CD4-positive, alpha-beta T cell (primary cell): ENCODE measurements at places on chromosomes 1 and 21. TPM values are rescaled to one million over a fixed set of nuclear protein-coding genes. Genes with fewer than 3 reads are reported as not detected.

C1orf185 gene
- not detected for total RNA-seq

FCRL4 gene
- total RNA-seq = not detected

MAP10 gene
- total RNA-seq = 0.99 TPM

APOBEC4 gene
- total RNA-seq = not detected

DMRTA2 gene
- not detected for total RNA-seq

POFUT2 gene
- 56.6 TPM for total RNA-seq

KDF1 gene
- 0.95 TPM for total RNA-seq

PTPRF gene
- 0.14 TPM for total RNA-seq

DNA sequence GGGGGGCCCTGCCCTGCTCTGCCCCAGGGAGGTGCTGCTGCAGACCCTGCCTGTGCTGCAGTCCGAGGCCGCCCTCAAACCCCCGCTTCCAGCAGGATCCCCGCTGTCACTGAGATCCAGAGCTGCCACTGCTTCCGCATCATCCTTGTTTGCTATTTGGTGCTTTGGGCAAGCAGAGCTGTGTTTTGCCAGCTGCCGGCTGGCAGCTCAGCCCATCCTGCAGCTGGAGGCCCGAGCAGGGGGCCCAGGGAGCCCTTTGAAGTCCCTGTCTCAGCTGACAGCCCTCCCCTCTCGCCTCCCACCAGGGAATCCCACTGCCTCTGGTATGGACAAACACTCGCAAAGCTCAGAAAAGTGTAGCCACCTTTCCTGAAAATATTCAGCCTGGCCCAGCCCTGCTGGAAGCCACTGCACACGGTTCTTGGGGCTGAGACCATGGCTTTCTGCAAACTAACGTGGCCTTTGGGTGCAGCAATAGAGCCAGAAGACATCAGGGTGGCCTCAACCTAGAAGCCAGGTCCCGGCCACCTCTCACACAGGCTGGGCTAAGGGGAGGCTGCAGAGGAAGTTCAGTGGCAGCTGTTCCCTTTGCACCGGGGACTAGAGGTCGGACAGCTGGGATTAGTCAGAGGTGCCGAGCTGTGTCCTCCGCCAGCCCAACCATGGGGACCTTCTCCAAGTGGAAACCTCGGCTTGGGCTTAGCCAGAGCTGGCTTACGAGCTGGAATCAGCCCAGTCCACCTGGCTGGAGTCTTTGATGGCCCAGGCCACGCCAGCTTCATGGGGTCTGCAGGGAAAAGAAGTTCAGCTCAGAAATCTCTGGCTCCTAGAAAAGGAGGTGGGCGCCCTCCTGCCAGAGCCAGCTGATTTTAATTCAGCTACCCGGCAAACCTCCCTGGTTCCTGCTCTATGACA is 107.1 kb downstream of the SPSB1 start:
- no peak overlapping the region for H3K4me3 ChIP-seq
- H3K27me3 ChIP-seq = no peaks in the 10 kb centered on the region

DNA sequence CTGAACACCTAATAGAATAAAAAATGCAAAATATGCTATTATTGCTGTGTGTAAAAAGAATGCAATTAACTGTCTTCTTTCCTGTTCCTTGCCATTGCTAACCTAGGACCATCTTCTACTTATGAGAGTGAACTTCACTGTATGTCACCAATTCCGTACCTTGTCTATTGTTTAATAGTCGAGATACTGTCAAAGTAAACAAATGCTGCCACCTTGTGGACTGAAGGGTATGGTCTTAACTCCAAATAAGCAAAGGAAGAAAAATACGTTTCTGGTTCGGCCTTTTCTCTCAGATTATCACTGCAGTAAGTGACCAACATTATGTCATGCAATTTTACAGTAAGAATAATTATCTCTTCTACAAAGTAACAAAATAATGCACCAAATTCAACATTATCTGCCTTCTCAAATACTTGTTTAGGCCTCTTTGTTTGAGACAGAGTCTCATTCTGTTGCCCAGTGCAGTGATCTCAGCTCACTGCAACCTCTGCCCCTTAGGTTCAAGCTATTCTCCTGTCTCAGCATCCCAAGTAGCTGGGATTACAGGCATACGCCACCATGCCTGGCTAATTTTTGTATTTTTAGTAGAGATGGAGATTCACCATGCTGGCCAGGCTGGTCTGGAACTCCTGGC is 133.4 kb downstream of the COP1 start:
- no peaks in the 10 kb centered on the region for H3K4me1 ChIP-seq
- peak; percentile 47 for DNase-seq
- no peak overlapping the region for H3K27ac ChIP-seq
- H3K36me3 ChIP-seq = peaks cover 40% of the 10 kb centered on the region

- no peak overlapping the region for H3K27ac ChIP-seq
- DNase-seq = no peak
- H3K36me3 ChIP-seq = no peaks in the 10 kb centered on the region
- no peaks in the 10 kb centered on the region for H3K27me3 ChIP-seq
- H3K4me1 ChIP-seq = no peaks in the 10 kb centered on the region
- no peak overlapping the region for H3K4me3 ChIP-seq
Measured at GRCh38 chr21:17343055-17343454, 169.8 kb upstream of the CXADR start.

GRCh38 chr1:40039245-40039756 is 1.2 kb upstream of the CAP1 start:
- DNase-seq = no peak
- peaks cover 80% of the 10 kb centered on the region for H3K4me1 ChIP-seq

DNA sequence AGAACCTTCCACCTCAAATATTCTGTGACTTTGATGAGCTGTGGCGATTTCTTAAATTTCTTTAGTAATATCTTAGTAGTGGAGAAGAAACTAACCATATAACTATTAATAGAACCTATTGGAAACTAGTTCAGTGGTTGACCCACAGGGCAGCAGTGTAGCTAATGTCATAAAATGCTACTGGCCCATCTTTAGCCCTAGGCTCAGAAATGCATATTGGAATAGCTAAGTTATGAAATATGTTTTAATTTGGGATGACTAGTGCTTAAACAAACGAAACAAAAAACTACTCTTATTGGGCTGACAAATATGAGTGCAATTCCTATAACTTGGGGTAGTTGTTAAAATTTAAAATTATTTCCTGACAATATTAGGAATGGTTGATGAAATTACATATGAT is 20.2 kb downstream of the MACO1 start:
- DNase-seq = no peak
- H3K27me3 ChIP-seq = no peaks in the 10 kb centered on the region
- H3K27ac ChIP-seq = no peak overlapping the region
- H3K4me1 ChIP-seq = no peaks in the 10 kb centered on the region
- H3K36me3 ChIP-seq = peaks cover 38% of the 10 kb centered on the region

DNA sequence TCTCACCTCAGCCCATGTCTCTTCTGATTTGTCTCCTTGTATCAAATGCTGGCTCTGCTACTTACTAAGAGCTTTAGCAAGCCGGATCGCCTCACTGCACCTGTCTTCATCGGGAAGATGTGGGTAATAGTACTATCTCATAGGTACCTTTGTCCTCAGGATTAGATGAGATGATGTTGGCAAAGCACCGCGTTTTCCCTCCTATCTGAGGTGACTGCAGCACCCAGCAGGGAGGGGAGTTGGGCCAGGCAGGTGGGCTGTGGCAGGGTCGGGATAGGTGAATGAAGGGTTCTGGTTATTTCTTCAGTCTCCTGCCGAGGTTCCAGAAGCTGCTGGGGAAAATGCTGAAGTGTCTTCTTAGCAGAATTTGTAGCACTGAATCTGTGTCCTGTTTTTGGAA is 5.2 kb downstream of the OPRD1 start:
- H3K4me3 ChIP-seq = no peak overlapping the region
- no peak overlapping the region for H3K27ac ChIP-seq
- H3K36me3 ChIP-seq = no peaks in the 10 kb centered on the region
- H3K27me3 ChIP-seq = peaks cover 43% of the 10 kb centered on the region
- peaks cover 3% of the 10 kb centered on the region for H3K4me1 ChIP-seq
- DNase-seq = no peak

DNA sequence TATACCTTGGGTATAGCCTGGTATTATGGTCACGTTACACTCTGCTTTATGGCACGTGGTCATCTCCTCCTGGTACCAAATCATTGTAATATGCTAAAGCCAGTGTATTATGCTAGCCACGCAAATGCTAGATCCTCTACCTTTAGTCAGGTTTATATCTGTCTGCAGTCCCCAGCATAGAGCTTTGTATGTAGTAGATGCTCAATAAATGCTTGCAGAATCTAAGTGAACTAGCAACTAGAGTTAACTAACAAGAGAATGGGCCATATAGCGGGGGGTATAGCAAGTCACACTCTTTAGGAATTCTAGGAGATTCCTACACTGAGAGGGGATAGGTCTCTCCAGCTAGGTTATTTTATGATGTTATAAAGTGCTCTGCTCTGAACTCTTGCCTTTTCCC is 3.0 kb downstream of the MOV10 start:
- no peak overlapping the region for H3K4me3 ChIP-seq
- H3K36me3 ChIP-seq = no peaks in the 10 kb centered on the region
- peaks cover 22% of the 10 kb centered on the region for H3K4me1 ChIP-seq
- no peaks in the 10 kb centered on the region for H3K27me3 ChIP-seq

DNA sequence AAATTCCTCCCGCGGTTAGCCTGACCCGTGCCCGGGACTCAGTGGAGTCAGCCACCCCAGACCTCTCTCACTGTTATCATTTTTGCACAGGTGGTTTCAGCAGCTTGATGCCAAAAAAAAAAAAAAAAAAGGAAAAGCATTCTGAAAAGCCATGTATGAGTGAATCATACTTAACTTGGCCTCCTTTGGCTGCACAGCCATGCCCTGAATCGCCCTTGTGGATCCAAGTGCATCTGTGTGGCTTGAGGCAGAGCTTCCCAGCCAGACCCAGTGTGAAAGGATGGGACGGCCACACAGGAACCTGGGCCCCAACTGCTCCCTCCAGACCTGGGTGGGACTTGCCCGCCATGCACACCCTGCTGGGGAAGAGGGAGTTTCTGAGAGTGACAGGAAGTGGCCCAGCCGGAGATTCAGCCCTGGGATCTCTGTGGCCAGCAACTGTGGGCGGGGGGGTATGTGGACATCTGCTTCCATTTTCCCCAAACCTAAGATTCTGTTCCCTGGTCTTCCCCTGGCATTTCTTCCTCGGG is 8.6 kb downstream of the YBEY start:
- H3K27ac ChIP-seq = no peak overlapping the region
- no peaks in the 10 kb centered on the region for H3K27me3 ChIP-seq
- peaks cover 28% of the 10 kb centered on the region for H3K4me1 ChIP-seq
- H3K36me3 ChIP-seq = peaks cover 6% of the 10 kb centered on the region

GRCh38 chr1:59081795-59082194 is 215.1 kb upstream of the FGGY start:
- H3K4me3 ChIP-seq = no peak overlapping the region
- no peak for DNase-seq
- no peaks in the 10 kb centered on the region for H3K27me3 ChIP-seq
- H3K36me3 ChIP-seq = no peaks in the 10 kb centered on the region
- H3K4me1 ChIP-seq = peaks cover 7% of the 10 kb centered on the region

GRCh38 chr1:20339811-20340457 is 49.3 kb downstream of the VWA5B1 start:
- no peaks in the 10 kb centered on the region for H3K36me3 ChIP-seq
- DNase-seq = no peak
- H3K4me3 ChIP-seq = no peak overlapping the region
- H3K27ac ChIP-seq = no peak overlapping the region
- peaks cover 15% of the 10 kb centered on the region for H3K27me3 ChIP-seq
- peaks cover 10% of the 10 kb centered on the region for H3K4me1 ChIP-seq

DNA sequence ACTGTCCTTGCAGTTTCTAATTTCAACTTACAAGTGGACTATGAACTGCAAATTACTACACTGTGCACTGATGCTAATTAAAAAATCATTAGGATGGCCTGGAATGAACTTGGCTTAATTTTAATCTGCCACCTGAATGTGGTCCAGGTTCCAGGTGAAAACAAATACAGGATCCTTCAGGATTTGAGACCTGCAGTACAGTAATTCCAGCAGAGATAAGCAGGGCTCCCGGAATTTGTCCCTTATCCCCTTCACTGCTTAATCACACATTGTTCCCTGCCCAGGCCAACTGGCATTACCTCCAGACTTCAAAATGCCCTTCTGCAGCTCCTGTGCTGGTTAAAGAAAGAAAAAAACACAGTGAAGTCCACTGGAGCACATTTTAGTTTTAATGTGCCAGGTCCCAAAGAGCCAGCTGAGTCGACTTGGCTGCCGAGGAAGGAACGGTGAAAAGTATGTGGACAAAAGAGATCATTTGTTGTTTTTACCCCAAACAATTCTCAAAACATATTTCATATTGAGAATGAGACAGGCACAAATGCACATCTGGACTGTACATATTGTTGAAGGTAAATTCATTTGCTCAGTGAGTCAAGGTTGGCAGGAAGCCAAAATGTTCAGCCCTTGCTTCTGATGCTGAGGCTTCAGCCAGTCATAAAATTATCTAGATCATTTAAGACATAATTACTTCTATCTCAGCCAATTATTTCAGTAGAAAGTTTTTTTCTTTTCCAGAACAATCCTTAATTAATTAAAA is 28.3 kb downstream of the DEGS1 start:
- no peaks in the 10 kb centered on the region for H3K27me3 ChIP-seq
- H3K36me3 ChIP-seq = no peaks in the 10 kb centered on the region
- no peak overlapping the region for H3K4me3 ChIP-seq
- H3K27ac ChIP-seq = no peak overlapping the region

DNA sequence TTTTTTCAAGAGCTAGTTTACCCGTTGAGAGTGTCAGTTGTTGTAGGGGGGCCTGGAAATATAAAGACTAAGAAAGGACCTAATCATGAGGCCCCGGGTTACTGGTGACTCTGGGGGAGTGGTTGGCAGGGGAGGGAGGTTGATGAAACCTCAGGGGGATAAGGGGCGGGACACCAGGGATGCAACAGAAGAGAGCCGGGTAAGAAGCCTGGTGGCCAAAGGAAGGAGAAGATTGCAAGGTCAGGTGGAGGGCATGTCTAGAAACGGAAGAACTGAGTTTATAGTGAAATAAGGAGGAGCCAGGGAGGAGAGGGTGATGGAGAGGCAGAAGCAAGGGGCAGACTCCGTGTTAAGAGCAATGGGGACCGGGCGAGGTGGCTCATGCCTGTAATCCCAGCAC is 12.5 kb upstream of the SPOCD1 start:
- peaks cover 41% of the 10 kb centered on the region for H3K4me1 ChIP-seq
- no peak overlapping the region for H3K4me3 ChIP-seq
- H3K27ac ChIP-seq = no peak overlapping the region
- no peaks in the 10 kb centered on the region for H3K27me3 ChIP-seq
- DNase-seq = no peak
- no peaks in the 10 kb centered on the region for H3K36me3 ChIP-seq

GRCh38 chr1:50308878-50309277 is 114.4 kb downstream of the DMRTA2 start:
- peak; percentile 13 for DNase-seq
- no peak overlapping the region for H3K27ac ChIP-seq
- H3K36me3 ChIP-seq = no peaks in the 10 kb centered on the region

DNA sequence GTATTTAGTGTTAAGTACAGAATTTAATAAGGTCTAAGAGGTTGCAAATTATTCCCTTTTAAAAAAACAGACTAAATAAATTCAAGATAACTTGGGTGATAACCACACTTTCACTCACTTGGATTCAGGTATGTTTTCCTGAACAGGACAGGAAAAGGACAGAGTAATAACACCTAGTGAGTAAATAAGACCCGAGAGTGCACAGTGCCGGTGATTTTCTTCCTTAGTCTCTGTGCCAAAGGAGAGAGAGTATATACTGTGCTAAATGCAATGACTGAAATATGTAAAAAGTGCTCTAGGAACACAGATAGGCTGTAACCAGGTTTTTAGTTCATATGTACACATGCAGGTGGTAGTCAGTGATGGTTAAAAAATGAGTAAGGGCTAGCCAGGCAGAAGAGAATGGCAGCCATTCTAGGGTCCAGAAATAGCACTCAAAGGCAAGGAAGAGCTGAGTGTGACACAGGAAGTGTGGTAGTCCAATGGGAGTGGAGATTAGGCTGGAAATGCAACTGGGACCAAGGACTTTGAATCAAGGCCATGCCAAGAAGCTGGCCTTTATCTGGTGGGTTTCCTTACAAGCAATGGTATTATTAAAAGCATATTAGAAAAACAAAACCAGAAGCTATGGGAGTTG is 58.1 kb downstream of the NRIP1 start:
- H3K4me3 ChIP-seq = no peak overlapping the region
- no peak overlapping the region for H3K27ac ChIP-seq
- H3K4me1 ChIP-seq = peaks cover 4% of the 10 kb centered on the region
- no peaks in the 10 kb centered on the region for H3K27me3 ChIP-seq
- no peak for DNase-seq
